ENCODE measurements at places on chromosomes 6 and 20.

GRCh38 chr20:50163570-50164317, 10.2 kb upstream of the PEDS1 start:
- no peak for DNase-seq

- DNase-seq: no peak
These were observed 101.4 kb downstream of the KIF13A start for GRCh38 chr6:17885889-17886576.

DNA sequence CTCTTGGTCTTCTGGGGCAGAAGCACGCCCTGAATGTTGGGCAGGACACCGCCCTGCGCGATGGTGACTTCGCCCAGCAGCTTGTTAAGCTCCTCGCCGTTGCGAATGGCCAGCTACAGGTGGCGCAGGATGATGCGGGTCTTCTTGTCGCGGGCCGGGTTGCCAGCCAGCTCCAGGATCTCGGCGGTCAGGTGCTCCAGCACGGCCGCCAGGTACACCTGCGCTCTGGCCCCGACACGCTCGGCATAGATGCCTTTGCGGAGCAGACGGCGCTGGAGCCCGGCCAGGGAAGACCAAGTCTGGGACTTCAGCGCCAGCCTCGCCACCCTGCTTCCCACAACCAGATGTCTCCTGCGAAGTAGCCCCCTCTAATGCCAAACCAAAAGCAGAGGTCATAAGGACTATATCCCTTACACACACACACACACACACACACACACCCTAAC, 8.0 kb upstream of the SLC17A3 start:
- DNase-seq: peak; percentile 28

DNA sequence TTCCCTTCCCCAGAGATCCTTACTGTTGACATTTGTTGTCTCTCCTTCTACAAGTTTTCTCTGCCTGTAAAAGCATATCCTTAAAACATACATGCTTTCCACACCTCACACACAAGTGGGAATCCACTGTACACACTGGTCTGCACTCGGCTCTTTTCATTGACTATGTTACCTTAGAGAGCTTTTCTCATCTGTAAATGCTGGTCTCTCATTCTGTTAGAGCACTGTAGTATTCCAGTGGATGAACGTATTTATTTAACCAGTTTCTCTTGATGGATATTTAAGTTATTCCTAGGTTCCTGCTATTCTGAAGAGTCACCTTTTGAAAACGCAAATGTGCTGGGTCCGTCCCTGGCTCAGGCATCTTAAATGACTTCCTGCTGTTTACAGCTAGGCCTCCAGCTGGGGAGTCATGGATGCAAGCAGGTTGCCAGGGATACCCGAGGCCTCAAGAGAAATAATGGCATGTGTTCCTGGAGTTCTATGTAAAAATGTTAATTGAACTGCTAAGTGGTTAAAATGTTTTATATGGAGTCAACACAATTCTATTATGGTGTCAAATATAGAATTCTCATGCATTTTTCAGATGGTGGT, 61.1 kb upstream of the TGM3 start:
- DNase-seq: no peak

DNA sequence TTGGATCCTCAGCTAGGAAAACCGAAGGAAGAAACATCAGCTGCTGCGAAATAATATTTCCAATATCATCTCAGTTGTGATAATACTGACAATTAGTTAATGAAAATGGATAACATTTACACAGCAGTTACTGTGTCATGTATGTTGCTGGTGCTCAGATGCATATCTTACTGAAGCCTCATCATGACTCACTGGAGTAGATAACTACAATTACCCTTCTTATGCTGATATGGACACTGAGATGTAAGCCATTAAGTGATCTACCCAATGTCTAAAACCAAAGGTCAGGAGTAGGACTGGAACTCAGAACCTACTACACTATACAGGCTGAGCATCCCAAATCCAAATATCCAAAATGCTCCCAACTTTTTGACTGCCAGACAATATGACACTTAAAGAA, 54.7 kb upstream of the LYRM2 start:
- DNase-seq: no peak

DNA sequence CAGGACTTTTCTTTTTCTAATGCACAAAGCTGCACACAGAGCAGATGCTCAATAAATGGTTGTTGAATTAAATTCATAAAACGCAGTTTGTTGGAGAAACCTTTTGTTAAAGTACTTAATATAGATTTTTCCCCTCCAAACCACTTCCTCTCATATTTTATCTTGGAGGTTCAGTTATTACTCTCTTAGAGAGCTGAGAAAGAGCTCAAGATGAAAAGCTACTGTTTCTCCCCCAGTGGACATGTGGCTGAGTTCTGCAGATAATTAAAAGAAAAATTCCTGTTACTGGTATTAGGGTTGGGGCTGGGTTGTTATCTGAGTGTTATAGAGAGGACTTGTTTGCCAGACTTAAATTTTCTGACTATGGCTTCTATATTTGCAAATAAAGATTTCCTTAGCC, 294.0 kb downstream of the TBC1D7 start:
- no peak for DNase-seq

DNA sequence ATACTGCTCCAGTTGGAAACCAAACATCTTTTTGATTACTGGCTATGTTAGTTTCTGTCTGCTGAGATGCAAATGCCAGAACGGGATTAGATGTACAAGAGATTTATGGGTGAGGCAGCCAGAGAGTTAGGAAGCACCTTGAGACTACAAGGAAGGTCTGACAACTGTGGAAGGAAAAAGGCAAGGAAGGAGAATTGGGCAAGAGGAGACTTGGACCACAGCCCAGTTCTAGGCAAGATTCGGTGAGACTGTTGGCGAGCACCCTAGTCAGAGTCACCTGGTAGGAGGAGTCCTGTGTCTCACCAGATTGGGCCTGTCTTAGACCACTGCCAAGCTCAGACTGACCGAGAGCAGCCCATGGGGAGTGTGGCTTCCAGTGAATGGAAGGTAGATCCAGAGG, 91.8 kb upstream of the F13A1 start:
- DNase-seq: no peak

- DNase-seq: no peak
These were observed 48.5 kb downstream of the TRIM27 start for GRCh38 chr6:28875191-28875747.

DNA sequence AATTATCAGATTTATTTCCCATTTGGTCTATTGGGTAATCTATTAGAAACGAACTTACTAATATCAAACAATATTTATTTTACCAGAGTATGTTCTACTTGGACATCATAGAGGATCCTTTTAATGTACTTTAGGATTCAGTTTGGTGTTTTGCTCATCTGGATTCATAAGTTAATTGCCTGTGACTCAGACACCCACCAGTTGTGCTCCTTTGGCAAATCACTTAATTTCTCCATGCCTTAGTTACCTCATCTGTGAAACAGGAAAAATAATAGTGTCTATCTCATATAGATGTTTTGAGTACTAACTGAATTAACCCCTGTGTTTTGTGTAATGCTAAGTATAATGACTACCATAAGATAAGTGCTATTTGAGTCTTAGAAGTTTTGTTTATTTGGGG, 292.1 kb downstream of the LAMA2 start:
- no peak for DNase-seq

- DNase-seq: no peak
These were observed 51.2 kb upstream of the ADGRF4 start for GRCh38 chr6:47647188-47647587.

DNA sequence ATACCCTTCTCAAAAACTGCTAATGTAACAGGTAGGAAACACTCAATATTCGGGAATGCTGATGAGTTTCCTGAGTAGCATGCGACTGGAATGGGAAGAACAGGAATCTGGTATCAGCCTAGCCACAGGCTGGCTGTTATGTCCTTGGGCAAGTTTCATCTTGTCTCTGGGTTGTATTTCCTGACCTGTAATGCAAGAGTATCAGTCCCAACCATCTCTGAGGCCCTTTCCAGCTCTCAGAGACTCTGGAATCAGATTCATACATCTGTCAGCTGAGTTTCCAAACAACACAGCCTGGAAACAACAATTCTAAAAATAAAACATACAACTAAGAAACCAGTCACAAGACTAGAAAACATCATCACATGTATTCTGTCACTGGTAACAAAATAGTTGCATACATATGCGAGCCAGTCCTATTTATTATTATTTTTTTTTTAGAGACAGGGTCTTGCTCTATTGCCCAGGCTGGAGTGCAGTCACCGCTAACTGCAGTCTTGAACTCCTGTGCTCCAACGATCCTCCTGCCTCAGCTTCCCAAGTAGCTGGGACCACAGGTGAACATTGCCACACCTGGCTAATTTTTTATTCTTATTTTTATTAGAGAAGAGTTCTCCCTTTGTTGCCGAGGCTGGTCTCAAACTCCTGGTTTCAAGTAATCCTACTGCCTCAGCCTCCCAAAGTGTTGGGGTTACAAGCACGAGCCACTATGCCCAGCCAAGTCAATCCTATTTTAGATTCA, 16.7 kb upstream of the TFAP2A start:
- no peak for DNase-seq

- DNase-seq: no peak
These were observed 58.0 kb upstream of the GATA5 start for GRCh38 chr20:62533591-62534495.

GRCh38 chr6:86848986-86849385, 88.3 kb upstream of the HTR1E start:
- DNase-seq: no peak

DNA sequence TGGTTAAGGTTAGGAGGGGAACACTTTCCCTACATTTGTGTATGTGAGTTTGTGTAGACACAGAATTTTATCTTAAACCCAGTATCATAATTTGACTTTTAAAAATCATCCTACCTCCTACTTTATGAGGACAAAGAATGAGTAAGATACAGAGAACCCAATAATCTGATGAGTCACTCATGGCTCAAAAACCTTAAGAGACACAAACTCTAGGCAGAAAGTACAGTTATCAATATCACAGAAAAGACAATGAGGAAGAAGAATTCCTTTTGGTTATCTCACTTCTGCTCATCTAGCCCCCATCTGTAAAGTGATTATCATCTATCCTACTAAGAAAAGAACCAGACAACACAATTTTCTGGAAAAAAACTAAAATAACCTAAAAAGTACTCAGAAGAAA, 87.7 kb downstream of the EPB41L2 start:
- DNase-seq: no peak

DNA sequence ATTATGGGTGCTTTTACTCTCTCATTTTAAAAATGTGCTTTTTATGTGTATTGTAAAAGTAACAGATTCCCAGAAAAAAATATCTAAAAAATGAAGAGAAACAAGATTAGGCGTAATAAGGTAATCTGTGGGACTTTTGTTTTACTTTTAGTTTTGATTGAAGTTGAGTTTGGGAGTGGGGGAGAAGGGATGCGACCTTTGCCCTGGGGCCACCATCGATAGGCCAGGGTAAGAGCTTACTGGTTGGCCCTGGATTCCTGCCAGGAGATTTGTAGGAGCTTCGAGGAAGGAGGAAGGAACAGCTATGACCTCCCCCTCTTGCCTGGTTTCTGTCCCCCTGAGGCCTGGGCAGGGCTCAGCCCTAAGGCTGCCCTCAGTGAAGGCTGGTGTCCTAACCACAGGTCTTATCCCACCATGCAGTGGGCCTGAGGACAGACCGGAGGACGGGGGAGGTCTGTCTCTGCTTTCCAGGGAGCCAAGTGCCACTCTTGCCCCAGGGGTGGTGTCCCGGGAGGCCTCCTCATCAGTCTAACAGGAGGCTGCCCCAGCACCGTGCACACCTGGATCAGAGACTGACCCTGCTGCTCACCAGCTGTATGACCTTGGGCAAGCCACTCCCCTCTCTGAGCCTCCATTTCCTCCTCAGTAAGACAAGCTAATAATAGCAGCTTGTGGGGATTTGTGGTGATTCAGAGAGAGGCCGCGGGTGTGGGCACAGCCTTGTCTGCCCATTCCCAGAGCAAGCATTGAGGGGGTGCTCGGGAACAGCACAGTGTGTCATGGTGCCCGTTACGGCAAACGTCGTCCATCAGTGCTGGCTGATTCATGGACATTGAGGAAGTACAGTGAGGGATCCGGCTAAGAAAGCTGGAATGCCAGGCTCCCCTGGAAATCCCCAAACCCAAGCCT, 21.2 kb downstream of the TGM2 start:
- DNase-seq: no peak

- no peak for DNase-seq
These were observed 207.9 kb upstream of the SULF2 start for GRCh38 chr20:47993035-47993755.

- no peak for DNase-seq
These were observed 15.7 kb upstream of the SPO11 start for GRCh38 chr20:57313951-57314350.

- no peak for DNase-seq
These were observed 9.5 kb downstream of the TAAR2 start for GRCh38 chr6:132614554-132614953.

DNA sequence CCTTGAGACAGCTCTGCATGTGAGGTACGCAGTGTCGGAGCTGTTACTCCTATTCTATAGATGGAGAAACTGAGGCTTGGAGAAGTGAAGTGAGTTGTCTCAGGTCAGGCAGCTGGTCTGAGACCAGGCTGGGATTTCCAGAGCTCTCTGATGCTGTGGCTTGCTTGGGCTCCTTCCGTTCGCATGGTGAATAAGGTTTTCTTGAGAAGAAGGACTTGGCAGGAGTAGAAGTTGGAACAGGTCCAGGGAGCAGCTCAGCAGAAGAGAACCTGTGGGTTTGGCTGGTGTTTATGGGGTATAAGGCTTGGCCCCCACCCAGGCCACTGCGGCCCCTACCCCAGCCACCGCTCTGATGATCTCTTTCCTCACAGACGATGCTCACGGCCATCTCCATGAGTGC, 7.4 kb downstream of the SLC12A5 start:
- no peak for DNase-seq

DNA sequence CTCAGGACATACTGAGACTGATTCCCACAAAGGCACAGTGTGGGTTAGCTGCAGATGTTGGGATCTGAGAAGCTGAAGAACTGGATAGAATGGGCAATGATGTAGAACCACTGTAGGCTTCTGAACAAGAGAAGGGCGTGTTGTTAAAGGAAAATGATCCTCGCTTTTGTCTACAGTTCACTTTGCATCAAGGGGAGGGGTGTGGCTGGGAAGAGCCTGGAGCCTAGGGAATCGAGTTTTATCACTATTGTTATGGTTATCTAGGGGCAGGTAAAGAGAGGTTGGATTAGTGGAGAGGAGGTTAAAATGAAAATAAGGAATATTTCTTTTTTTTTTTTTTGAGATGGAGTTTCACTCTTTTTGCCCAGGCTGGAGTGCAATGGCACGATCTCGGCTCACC, 768.1 kb downstream of the KIF16B start:
- DNase-seq: no peak

DNA sequence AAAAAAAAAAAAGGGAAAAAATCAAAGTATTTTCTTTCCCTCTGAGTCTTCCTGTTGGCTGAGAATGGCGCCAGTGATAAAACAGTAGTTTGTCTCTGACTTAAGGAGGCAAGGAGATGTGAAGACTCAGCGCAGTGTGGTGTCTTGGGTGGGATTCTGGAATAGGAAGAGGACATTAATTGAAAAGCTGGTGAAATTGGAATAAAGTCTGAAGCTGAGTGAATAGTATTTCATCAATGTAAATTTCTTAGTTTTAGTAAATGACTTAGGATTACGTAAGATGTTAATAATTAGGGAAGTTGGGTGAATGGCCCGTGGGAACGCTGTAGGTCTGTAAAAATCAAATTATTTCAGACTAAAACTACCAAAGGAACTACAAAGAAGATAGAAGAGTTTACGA, 122.8 kb upstream of the ZNF217 start:
- DNase-seq: no peak
